ENCODE measurements at places on chromosomes 7 and 10. TPM values are rescaled to one million over a fixed set of nuclear protein-coding genes. Genes with fewer than 3 reads are reported as not detected.

Gene PEX1
- total RNA-seq = 26.7 TPM

- DNase-seq = no peak
- no peak overlapping the region for H3K27ac ChIP-seq
- H3K4me1 ChIP-seq = peaks cover 15% of the 10 kb centered on the region
- H3K4me3 ChIP-seq = no peak overlapping the region
- no peaks in the 10 kb centered on the region for H3K36me3 ChIP-seq
Measured at GRCh38 chr10:49296836-49297235, 2.1 kb upstream of the C10orf71 start.

Gene PRTFDC1
- total RNA-seq = 1.4 TPM

DNA sequence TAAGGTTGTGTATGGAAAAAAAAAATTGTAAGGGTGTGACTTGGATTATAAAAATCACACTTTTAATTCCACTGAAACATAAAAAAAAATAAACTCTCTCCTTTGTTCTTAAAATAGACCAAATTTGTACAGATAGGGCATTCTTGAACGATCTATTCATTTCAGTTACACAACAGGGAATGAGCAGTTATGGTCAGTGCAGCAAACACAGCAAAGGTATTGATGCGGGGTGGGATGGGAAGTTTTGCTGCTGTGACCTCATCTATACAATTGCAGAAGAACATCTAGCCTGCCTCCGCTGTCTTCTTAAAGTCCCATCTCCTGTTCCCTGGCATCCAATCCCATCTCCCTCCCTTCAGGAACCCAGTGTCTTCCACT is 580.2 kb downstream of the SUGCT start:
- no peak overlapping the region for H3K27ac ChIP-seq
- DNase-seq = no peak
- H3K4me1 ChIP-seq = no peaks in the 10 kb centered on the region
- H3K4me3 ChIP-seq = no peak overlapping the region
- H3K27me3 ChIP-seq = no peaks in the 10 kb centered on the region

Gene NME8
- total RNA-seq = 27.1 TPM

Gene MMS19
- 68.4 TPM for total RNA-seq

DNA sequence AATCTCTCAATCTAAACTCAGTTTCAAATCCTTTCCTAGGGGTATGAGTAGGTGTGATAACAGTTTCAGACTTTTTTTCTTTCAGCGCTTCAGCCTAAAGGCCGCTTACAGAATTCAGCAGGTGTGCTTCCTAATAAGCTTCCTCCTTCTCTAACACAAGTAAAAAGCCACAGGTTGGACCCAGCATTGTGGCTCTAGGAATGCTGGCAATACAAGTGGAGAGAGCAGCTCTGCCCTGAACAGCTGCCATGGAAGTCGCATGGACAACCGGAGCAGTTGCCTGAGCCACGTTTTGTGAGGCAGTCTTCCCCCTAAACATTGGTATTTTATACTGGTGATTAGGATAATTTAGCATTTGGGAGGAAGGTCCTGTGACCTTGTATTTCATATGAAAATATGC is 83.5 kb downstream of the ST7 start:
- no peak for DNase-seq
- no peaks in the 10 kb centered on the region for H3K36me3 ChIP-seq
- no peak overlapping the region for H3K4me3 ChIP-seq
- H3K4me1 ChIP-seq = no peaks in the 10 kb centered on the region

- no peaks in the 10 kb centered on the region for H3K27me3 ChIP-seq
- H3K36me3 ChIP-seq = no peaks in the 10 kb centered on the region
- H3K4me1 ChIP-seq = peaks cover 9% of the 10 kb centered on the region
- no peak for DNase-seq
- H3K27ac ChIP-seq = no peak overlapping the region
- H3K4me3 ChIP-seq = no peak overlapping the region
Measured at GRCh38 chr7:37822946-37823345, 25.5 kb upstream of the NME8 start.

- H3K36me3 ChIP-seq = no peaks in the 10 kb centered on the region
- no peaks in the 10 kb centered on the region for H3K4me1 ChIP-seq
- H3K27me3 ChIP-seq = no peaks in the 10 kb centered on the region
- no peak overlapping the region for H3K4me3 ChIP-seq
Measured at GRCh38 chr7:130350945-130351790, 6.6 kb downstream of the CPA5 start.

DNA sequence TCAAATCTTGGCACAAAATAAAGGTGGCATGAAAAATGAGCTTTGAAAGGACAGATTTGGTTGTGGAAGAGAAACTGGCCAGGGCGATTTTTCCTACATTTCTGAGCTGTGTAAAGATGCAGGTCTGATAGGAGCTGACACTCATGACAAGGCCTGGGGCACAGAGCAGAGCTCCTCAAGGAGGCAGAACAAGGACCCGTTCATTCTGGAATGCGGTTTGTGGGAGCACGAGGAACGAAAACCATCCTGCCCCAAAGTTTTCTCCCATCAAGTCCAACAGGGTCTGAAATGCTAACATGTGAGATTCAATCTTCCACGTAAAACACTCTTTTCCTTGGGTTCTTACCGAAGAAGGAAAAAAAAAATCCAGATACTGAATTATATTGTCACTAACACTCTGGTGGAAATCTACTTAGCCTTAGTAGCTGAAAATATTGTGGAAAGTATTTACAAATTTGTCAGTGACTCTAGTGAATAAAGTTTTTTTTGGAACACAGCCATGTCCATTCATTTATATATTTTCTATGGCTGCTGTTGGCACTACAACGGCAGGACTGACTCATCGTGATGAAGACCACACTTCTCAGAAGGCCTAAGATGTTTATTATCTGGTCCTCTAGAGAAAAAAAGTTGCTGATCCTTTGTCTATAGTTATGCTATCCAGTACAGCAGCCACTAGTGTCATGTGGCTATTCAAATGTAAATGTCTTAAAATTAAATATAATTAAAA is 215.7 kb downstream of the BAMBI start:
- H3K27ac ChIP-seq = no peak overlapping the region
- no peaks in the 10 kb centered on the region for H3K36me3 ChIP-seq
- no peak overlapping the region for H3K4me3 ChIP-seq
- no peaks in the 10 kb centered on the region for H3K4me1 ChIP-seq
- H3K27me3 ChIP-seq = no peaks in the 10 kb centered on the region

DNA sequence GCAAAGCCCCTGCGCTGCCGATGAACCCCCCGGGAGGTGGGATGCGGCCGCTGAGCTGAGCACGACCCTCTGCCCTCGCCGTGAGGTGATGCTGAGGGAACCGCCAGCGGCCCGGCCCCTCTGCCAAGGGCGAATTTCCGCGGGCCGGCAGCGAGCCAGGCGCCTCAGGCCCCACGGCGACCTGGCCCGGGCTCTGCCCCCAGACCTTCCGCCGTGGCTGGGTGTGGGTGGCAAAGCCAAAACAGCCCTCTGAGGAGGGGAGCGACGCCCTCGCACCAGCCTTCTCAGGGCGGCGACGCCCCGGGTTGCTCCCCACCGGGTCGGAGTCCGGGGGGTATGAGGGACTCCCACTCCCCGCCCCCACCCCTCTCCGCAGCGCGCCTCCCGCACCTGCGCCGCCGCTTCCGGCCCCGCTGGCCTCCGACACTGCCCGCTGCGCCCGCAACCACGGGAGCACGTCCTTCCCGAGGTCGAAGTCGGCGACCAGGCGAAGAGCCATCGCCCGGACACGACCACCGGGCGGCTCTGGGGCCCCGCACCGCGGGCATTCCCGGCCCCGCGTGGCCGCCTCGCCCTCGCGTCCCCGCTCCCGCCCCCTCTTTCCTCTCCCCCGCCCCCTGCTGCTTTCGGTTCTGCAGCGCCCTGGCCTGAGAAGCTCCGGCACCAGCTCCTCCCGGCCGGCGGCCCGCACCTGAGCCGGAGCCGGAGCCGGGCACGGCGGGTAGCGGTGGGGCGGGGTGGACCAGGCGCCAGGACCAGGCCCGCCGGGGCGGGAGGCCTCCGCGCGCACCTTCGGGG is at the start of gene GSAP:
GSAP (minus strand) TSS at position 527 of the 798 bp plus-strand sequence; CDS start at position 499, 28 bp downstream.
- H3K27me3 ChIP-seq = no peaks in the 10 kb centered on the region
- peak within 1 kb of the TSS; percentile 84 for H3K4me3 ChIP-seq
- peak; percentile 57 for DNase-seq
- H3K27ac ChIP-seq = peak within 1 kb of the TSS; percentile 96
- peaks cover 24% of the 10 kb centered on the region for H3K4me1 ChIP-seq

GRCh38 chr10:93461109-93461806 is 20.9 kb downstream of the MYOF start:
- no peaks in the 10 kb centered on the region for H3K36me3 ChIP-seq
- H3K27me3 ChIP-seq = no peaks in the 10 kb centered on the region
- no peak overlapping the region for H3K4me3 ChIP-seq
- H3K27ac ChIP-seq = no peak overlapping the region

DNA sequence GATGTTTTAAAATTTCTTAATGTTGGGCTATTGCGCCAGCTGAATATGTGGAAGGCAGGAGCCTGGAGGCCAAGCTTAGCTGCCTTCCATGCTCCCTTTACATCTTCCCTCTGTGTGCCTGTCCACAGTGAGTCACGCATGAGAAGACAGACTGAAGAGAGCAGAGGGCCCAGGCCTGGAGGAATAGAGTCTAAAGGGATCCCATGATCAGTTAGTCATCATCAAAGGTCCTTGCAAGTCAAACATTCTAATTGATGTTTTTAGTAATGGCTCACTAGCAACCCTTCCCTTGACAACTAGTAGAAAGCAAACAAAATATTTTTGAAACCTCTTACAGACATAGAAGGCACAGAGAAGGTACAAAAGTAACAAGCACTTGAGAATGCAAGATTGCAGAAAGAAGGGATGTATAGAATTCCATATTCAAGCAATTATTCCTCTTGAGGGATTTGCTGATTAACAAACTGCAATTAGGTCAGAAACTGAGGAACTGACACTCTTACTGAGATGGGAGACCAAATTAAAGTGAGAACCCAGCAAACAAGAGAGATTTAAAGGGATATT is 30.7 kb upstream of the APBB1IP start:
- H3K4me3 ChIP-seq = no peak overlapping the region
- H3K27ac ChIP-seq = no peak overlapping the region
- H3K27me3 ChIP-seq = no peaks in the 10 kb centered on the region
- no peaks in the 10 kb centered on the region for H3K36me3 ChIP-seq
- H3K4me1 ChIP-seq = no peaks in the 10 kb centered on the region

DNA sequence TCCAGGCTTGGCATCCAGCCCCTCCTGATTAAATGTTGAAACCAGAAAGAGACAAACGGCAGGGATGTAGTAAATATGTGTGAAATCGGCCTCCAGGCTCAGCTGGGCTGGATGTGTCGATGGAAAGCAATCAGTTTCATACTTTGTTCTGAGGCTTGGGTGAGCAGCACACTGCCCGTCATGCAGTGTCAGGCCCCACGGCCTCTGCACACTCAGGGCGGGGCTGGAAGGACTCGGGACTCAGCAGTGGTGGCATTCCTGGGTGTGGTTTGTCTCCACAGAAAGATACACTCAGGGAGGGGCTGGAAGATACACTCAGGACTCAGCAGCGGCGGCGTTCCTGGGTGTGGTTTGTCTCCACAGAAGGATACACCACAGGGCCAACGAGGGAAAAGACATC is 22.0 kb downstream of the ADGRA1 start:
- no peak for DNase-seq
- H3K4me1 ChIP-seq = peaks cover 30% of the 10 kb centered on the region
- H3K27me3 ChIP-seq = no peaks in the 10 kb centered on the region
- H3K36me3 ChIP-seq = no peaks in the 10 kb centered on the region

DNA sequence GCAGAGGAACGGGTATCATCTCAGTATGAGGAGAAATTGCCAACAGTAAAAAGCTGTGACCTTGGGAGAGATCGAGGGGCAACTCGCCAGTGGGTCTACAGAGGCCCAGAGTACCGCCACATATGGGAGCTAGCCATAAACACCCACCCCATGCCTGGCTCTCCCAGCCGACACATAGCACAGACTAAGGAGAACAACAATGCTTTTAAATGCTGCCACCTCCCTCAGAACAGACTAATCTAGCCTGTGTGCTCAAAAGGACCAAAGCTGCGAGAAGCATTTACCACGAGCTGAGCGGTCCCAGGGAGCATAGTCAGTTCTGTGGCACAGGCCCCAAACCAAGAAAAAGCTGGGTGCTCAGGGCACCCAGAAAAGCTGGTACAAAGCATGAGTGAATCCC is 73.3 kb downstream of the LSM5 start:
- H3K27me3 ChIP-seq = no peaks in the 10 kb centered on the region
- H3K4me1 ChIP-seq = no peaks in the 10 kb centered on the region
- no peaks in the 10 kb centered on the region for H3K36me3 ChIP-seq
- no peak for DNase-seq
- no peak overlapping the region for H3K4me3 ChIP-seq

GRCh38 chr10:97138174-97138573 is 47.6 kb downstream of the SLIT1 start:
- no peak overlapping the region for H3K4me3 ChIP-seq
- no peak for DNase-seq
- no peak overlapping the region for H3K27ac ChIP-seq
- no peaks in the 10 kb centered on the region for H3K27me3 ChIP-seq
- no peaks in the 10 kb centered on the region for H3K36me3 ChIP-seq
- no peaks in the 10 kb centered on the region for H3K4me1 ChIP-seq

- DNase-seq = peak; percentile 93
- H3K27me3 ChIP-seq = no peaks in the 10 kb centered on the region
- H3K27ac ChIP-seq = peak overlapping the region; percentile 90
- no peaks in the 10 kb centered on the region for H3K36me3 ChIP-seq
- H3K4me3 ChIP-seq = no peak overlapping the region
Measured at GRCh38 chr10:84333864-84334451, 5.6 kb downstream of the CCSER2 start.

GRCh38 chr7:70736715-70737460 is 395.1 kb upstream of the GALNT17 start:
- no peaks in the 10 kb centered on the region for H3K27me3 ChIP-seq
- no peaks in the 10 kb centered on the region for H3K36me3 ChIP-seq
- H3K4me3 ChIP-seq = no peak overlapping the region
- H3K27ac ChIP-seq = no peak overlapping the region
- H3K4me1 ChIP-seq = peaks cover 13% of the 10 kb centered on the region

Gene GAD2
- not detected for total RNA-seq
